ENCODE measurements at places on chromosomes 2 and 18. TPM values are rescaled to one million over a fixed set of nuclear protein-coding genes. Genes with fewer than 3 reads are reported as not detected.

The MYOM1 gene
- 3.0 TPM for total RNA-seq

The IMP4 gene
- total RNA-seq: 60.5 TPM

The FAM117B gene
- 13.1 TPM for total RNA-seq

DNA sequence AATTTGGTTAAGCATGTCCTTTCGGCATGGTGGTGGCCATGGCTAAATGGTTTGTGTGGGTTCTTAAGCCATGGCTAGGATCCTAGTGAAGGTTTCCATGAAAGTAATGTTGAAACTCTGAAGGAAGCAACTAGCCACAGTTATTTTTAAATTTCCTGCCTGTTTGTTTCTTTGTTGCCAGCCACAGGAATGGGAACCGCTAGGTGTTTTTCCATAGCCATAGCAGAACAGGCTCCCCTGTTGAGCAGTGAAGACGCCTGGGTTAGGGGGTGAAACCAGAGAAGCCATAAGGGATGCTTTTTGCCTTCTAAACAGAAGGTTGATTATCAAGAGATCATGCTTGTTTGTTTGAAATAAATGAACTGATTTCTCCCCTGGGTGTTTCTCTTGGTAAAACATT lies 60.1 kb upstream of the CHMP1B start:
- DNase-seq: no peak

DNA sequence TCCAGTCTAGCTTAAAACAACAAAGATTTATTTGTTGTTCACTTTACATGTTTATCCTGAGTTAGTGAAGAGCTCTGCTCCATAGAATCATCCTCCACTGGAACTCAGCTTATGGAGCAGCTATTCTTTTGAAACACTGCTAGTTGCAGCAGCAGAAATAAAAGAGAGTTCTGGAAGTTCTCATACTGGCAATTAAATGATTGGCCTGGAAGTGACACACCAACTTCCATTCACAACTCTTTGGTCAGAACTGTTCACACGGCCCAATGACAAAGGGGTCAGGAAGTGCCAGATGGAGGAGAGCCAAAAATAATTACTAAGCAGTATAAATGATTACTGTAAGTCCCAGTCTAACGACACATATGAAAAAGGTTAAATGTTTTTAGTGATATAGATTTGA lies 39.1 kb downstream of the FBXO11 start:
- DNase-seq: no peak

DNA sequence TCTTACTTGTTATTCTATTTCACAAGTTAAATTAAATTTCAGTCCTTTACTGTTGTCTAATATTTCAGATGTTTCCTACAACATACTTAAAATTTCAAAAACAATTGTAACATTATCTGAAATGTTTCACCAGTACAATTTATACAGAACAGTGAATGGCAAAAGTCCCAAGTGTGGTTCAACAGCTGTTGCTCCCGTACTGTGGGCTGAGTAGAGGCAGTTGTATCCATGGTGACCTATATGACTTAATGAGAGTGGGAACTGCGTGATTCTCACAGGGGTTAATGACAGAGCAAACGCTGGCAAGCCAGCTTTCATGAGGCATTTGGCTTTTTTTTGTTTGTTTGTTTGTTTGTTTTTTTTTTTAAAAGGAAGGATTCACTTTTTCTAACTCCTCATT lies 5.3 kb upstream of the PLCL1 start:
- no peak for DNase-seq

GRCh38 chr2:3598912-3599854 lies 4.3 kb downstream of the COLEC11 start:
- no peak for DNase-seq
